ENCODE measurements at places on chromosomes 5 and 9.

DNA sequence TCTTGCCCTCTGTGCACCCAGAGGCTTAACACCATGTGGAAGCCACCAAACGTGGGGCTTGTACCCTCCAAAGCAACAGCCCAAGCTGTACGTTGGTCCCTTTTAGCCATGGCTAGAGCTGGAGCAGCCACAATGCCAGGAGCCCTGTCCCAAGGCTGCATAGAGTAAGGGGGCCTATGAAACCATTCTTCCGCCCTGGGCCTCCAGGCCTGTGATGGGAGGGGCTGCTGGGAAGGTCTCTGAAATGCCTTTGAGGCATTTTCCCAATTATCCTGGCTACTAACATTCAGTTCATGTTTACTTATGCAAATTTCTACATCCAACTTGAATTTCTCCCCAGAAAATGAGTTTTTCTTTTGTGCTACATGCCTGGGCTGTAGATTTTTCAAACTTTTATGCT, 33.8 kb downstream of the CHSY3 start:
- no peak for DNase-seq

DNA sequence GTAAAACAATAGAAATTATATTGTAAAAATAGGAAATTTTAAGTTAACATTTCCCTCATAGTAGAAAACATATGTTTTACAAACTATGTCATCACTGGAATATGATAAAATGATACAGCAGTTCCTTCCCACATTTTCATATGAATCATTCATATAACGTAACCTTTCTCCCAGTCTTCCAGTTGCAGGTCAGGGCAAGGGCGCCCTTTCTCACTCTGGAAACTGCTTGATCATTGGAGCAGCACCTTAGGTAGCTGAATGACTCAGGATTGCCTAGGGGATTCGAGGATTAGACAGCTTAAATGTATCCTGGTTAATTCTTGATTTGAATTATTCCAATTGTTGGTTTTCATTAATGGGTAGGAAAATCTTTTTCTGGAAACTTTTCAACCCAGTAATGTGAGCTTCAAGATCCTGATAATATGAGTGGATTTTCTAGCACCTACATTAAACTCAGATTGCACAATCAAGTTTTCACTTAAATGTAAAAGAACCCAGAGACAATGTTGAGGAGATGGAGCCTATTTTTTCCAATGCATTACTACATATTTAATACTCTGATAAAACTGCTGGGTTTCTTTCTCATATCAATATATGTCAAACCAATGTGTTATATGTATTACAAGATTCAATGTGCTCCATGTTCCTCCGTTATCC, 32.6 kb upstream of the ANXA1 start:
- no peak for DNase-seq

DNA sequence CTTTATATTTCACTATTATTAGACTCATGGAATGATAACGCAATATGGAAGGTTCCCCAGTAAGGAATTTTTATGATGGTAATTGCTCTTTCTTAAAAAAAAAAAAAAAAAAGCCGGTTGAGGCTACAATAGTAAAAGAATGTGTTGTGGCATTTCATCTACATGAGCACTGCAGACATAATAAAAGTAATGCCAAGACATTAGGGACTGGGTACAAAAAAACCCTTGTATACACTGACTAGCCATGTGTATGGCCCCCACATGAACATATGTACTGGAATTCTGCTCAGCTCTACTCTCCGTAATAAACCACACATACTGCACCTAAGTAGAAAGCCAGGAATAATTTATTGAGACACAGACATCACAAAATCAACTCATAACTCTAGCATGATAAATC, 218.4 kb downstream of the ADAMTS6 start:
- no peak for DNase-seq

DNA sequence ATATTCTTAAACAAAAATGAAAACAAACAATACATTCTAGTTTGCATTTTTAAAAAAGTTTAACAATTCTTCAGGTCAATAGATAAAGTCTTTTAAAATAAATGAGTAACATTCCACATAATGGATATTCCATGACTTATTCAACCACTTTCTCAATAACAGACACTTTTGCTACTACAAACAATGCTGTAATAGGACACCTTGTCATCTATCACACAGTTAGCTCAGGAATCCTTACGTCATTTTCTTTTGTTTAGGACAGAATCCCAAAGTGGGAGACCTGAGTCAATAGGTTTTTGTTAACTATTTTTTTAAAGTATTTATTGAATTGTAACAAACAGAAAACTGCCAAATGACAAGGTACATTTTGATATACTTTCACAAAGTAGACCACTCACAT, 72.5 kb downstream of the CEP120 start:
- DNase-seq: no peak

GRCh38 chr9:22244139-22245011, 202.2 kb upstream of the DMRTA1 start:
- DNase-seq: peak; percentile 45

GRCh38 chr5:9784231-9784630, 154.1 kb upstream of the TAS2R1 start:
- no peak for DNase-seq

DNA sequence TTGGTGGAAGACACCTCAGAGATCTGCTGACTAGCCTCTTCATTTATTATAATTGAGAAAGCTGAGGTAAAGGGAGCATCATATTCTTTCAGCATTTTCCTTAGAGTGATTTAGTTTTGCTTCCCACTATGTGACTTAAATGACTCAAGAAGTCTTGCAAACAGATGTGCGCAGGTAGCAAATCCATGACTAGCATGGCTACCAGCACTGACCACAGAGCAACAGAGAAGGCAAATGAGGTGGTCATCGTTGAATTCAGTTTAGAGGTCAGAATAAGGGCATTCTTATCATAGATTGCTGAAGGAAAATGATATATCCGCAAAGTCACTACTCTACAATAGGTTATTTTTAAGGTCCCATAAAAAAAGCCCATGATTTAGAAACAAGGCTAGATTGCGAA, 162.2 kb downstream of the PIK3R1 start:
- no peak for DNase-seq

GRCh38 chr9:135275163-135275562, 187.7 kb downstream of the OLFM1 start:
- DNase-seq: no peak

GRCh38 chr9:82532504-82533180, 530.3 kb downstream of the RASEF start:
- DNase-seq: peak; percentile 55

GRCh38 chr5:164561933-164562872, 1056.8 kb downstream of the MAT2B start:
- DNase-seq: no peak

GRCh38 chr5:174020928-174021304, 24.6 kb upstream of the NSG2 start:
- no peak for DNase-seq

DNA sequence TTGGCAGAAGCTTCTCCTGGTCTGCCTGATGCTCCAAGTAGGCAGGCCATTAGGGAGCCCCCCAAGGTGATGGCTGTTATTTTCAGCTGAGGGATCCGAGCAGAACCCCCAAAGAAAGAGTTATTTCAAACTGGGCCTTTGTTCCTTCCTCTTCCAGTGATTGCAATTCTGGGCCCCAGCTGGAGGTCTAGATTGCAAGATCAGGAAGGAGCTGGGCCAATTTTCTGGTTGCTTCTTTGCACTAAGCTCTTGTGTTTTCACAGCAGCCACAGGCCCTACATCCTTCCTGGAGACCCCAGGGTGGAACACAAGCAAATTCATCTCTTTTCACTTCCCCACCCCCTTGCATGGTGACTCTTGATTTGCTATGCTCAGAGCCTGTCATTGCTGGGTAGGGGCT, 215.0 kb downstream of the SEMA6A start:
- DNase-seq: peak; percentile 40

DNA sequence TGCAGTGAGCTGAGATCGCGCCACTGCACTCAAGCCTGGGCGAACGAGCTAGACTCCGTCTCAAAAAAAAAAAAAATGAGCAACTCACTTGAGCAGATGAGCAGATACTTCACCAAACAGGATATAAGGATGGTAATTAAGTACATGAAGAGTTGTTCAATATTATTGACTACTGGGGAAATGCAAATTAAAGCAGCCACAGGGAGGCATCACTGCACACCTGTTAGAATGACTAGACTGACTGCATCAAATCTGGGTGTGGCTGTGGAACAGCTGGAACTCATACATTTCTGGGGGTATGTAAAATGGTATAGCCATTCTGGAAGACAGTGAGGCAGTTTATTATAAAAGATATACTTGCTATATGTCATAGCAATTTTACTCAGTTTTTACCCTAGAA, 93.0 kb downstream of the WNK2 start:
- DNase-seq: no peak

DNA sequence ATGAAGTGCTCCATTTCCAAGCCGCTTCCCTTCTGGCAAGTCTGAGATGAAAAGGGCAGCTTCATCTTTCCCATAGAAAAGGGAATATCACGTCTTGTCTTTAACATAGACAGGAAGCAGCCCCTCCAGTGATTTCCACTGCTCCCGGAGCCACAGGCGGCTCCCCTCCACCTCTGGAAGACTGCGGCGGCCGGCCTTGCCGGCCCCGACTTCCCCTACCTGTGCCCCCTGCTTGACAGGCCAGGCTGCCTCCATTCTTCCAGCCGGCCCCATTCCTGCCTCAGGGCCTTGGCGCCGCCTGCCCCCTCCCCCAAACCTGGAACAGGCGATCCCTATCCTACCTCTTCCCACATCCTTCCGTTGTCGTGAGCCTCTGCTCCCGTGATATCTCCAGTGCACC, 141.8 kb downstream of the ZNF354C start:
- DNase-seq: no peak

DNA sequence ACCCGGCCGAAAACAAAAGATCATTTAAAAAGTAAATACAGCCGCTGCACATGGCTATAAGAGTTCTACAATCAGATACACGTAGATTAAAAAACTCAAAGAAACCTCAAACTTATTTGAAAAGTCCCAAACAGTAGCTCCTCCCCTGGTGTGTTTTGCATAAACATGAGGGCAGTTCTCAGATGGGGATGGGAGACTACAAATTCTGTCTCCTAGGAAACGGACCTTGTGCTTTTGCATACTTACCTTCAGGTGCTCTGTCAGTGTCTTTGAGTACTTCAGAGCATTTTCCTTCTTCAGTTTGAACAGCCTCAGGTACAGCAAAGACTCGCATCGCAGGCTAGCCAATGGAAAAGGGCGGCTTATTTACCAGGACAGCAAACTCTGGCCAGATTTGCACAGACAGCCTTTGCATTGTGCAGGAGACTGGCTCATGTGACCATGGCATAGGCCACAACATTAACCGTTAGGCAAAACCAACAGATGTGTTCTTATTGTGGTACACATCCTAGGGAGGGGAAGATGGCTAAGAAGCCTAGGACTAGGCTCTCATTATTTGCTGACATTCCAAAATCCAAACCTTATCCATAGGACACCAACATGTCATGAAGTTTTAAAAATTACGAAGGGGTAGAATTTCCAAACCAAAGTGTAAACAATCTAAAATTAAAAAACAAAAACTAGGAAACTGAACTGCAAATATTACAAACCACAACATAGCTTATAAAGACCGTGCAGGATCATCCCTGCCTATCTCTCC, 12.8 kb downstream of the LEAP2 start:
- DNase-seq: no peak

- no peak for DNase-seq
Observed at GRCh38 chr5:178386336-178386931, 153.8 kb upstream of the PHYKPL start.

DNA sequence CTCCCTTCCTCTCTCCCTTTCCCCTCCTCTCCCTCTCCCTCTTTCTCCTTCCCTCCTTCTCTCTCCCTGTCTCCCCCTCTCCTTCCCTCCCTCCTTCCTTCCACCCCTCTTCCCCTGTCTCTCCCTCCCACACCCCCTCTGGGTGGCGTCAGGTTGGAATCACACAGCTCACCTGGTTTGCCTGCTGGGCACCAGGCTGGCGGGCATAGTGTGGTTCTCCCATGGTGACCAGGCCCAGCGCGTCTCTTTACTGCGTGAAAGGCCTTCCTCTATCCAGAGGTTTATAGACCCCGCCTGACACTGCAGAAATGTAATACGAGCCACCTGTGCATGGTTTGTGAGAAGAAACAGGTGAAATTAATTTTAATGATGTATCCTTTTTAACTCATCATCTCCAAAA, 76.2 kb downstream of the MRPL36 start:
- DNase-seq: no peak

DNA sequence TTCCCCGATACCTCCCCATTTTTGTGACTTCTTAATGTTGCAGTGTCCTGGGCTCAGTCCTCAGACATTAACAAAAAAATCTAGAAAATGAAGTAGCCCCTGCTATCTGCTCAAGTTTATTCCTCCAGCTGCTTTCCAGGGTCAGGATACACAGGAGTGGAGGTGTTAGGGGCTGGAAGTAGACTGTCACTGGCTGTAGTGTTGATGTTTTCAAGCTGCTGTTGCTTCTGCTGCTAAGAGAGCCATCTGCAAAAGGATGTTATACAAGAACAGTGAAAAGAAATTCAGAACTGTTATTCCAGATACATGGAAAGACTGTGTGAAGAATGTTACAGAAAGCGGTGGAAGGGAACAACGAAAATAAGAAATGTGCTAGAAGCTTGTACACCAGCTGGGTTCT, 10.7 kb downstream of the CD14 start:
- peak; percentile 93 for DNase-seq

DNA sequence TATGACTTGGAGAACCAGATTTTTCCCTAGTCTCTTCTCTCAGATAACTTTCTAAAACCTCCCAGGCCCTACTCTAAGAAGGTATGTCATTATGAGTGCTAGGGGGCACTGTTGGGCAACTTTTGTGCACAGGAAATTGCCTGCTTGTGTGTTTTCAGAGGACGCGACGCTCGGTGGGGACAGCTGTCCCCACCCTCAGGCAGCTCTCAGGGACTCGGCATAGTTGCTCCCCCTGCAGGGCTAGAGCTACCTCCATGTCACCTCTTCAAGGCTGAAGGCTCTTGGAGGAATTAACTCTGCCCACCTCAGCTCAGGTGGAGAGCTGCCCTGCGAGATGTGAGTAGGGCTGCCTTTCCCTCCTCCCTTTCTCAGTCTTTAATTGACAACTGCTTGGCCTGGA, 10.2 kb upstream of the TIFAB start:
- DNase-seq: peak; percentile 81

Measured in lung (tissue), 17 donors.